ENCODE measurements at places on chromosomes 16 and 17.

DNA sequence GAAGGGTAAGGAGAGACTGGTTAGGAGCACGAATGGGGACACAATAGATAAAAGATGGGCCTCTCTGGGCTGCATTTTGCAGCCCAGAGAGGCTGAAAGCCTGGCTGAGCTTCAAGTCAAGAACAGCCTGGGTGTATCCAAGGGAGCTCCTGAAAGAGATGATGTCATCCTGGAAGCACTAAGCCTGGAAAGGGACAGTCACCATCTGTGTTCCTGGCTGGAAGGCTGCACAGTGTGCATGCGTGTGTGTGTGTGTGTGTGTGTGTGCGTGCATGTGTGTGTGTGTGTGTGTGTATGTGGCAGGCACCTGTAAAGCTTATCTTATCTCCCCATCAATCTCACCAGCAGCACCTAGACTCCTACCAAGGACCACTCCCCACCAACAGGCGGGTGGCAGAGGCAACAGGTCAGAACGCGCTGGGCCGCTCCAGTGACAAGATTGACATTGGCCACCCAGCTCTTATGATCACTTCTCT is 44.1 kb downstream of the COG7 start:
- DNase-seq = no peak

GRCh38 chr16:30628628-30629540 is 18.7 kb upstream of the ZNF689 start:
- DNase-seq = no peak

- no peak for DNase-seq
Measured at GRCh38 chr16:79098907-79099306, 501.6 kb downstream of the MAF start.

GRCh38 chr17:65198653-65199382 is 61.6 kb downstream of the RGS9 start:
- DNase-seq = no peak

- DNase-seq = no peak
Measured at GRCh38 chr17:79413611-79414010, 197.2 kb downstream of the RBFOX3 start.

- no peak for DNase-seq
Measured at GRCh38 chr16:86455640-86456039, 54.7 kb upstream of the FOXF1 start.

- no peak for DNase-seq
Measured at GRCh38 chr17:66098040-66098439, 93.9 kb downstream of the CEP112 start.

DNA sequence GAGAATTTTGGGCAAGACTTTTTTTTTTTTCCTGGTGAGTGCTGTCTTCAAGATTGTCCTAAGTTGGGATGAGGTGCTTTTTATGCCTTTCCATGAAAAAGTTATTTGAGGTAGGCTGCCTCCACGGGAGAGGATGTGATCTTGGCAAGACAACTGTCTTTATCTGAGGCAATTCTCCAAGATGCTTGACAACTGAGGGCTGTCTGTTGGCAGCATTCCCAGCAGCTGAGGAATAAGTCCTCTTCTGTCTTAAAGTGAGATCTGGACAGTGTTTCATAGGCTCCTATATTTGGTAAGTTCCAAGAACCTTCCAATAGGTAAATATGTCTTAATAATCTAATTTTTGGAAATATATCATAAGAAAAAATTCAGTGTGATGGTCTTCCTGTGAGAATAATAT is 662.0 kb downstream of the CDH11 start:
- DNase-seq = no peak

Measured in esophagus squamous epithelium (tissue), 5 donors.